Caudate nucleus (tissue), 63 donors: ENCODE measurements at places on chromosomes 6 and 20.

GRCh38 chr20:33814238-33814712 lies 3.1 kb downstream of the CHMP4B start:
- no peak for DNase-seq

DNA sequence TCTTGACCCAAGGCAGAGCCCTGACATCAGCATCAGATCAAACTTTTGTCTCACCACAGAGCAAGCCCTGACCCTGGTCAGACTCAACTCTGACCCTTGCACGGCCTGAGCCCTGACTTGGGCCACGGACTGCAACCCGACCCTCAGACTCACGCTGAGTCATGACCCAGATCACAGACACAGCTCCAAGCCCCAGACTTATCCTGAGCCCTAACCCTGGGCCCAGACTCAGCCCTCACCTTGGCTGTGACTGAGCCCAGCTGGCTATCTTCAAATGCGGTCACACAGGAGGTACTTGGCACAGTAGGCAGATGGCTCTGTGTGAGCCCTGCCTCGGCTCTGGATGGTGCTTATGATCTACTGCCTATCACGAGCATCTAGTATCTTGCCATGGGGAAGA lies 602.3 kb downstream of the PTPRT start:
- no peak for DNase-seq

DNA sequence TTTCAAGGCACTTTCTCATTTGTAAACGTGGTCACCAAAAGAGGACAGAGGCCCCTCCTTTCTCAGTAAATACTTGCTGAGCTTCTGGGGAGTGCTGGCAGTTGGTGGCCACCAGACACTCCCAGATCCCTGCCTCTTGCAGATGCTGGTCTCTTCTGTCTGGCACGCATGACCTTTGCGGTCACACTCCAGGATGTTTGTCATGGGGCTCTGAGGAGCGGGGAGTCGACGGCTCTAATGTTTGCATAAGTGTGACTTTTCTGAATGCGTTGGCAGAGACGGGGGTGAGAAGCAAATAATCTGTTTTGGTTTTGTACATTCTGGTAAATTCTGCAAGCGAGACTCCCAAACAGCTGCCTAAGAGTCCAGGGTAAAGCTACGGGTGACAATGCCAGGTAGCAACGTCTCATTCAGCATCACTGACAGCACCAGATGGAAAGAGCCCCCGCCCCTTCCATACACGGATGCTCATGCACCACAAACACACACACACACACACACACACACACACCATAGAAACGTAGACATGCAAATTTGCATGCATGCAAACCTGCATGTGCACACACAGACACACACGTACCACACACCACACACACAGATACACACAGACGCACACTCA lies 101.1 kb downstream of the YTHDF1 start:
- DNase-seq = no peak

- no peak for DNase-seq
Observed at GRCh38 chr6:24228681-24229255, 102.8 kb downstream of the NRSN1 start.
